ENCODE measurements at places on chromosomes 3 and 15.
A peak's percentile ranks its signal among the peaks of the same experiment; 100 is the strongest.

GRCh38 chr3:12659316-12660015 is 4.5 kb downstream of the RAF1 start:
- no peak for DNase-seq

DNA sequence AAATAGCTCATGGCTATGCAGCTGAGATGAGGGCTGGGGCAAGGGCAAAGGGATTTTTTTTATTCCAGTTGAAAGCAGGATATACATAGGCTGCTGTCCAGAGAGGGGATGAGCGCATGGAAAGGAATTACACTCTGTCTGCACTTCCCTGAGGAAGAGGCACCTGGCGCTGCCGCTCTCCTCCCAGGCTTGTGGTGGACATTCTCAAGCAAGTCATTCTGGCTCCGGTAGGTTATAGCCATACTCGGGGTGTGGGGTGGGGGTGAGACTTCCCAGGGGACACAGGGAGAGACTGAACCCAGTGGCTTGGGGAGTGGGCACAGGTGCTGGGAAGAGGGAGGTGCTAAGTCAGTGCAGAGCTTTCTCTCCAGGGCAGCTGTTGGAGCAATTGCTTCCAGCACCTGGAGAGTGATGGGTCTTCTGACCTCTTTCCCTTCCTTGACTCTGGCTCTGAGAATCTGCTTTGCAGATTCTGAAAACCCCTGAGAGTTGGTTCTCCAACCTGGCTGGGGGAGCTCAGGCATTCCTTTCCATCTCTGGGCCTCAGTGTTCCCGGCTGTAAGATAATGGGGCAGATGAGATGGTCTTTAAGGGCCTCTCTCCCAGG is 24.3 kb downstream of the CYP8B1 start:
- no peak for DNase-seq

DNA sequence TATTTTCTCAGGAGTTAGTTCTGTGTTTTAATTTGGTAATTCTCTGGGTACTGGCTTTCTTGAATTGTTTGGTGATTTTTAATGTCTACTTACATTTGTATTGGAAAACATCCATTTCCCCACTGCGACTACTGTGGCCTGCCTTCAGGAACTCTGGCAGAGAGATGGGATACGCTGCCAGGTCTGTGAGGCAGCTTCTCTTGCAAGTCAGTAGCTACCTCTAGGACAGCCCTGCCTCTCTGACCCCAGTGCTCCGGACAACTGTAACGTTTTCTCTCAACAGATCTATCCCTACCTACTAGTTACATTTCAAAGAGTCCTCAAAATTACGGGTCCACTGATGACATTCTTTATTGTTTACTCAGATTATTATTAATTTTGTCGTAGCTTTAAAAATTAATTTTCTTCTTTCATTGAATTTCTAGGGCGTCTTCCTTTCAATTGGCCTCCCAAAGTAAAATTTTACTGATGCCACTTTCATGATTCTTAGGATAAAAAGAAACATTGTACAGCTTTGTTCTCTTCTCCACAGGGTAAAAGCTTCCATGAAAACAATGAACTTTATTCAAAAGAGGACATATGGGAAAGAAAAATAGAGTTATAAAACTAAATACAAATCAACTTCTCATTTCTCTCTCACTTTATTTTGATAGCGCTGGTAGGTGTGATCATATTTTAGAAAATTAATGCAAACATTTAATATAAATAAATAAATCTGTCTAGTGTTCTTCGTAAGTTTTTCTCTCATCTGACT is 123.2 kb upstream of the GOLGA8J start:
- DNase-seq, result no peak

DNA sequence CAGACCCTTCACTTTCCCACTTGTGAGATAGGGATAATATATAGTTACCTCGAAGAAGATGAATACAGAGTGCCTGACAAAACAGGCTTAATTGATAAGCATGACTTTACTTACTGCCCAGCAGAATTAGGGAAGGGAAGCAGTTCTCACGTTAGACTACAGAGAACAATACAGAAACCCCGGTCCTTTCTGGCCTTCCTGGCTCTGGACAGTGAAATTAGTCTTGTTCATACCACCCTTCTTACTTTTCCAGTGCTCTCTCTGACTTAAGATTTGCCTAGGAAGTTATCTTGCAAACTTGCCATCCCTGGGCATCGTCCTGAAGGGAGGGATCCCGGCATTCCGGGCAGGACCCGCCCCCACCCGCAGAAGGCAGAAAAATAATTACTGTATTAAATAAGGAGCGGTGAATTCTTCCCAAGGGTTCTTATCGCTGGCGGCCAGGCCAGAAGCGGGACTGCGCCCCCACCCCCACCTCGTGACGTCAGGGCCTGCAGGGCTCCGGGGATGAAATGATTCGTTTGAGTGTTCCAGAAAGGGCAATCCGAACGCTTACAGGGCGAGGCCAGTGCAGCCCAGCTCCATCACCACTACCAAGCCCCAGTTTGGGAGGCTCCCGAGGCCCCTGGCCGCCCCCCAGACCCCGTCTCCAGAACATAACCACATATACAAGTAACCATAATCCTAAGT is 8.4 kb downstream of the SOX2 start:
- no peak for DNase-seq

- DNase-seq, result peak; percentile 73
Observed at GRCh38 chr3:128343287-128344051, 123.2 kb downstream of the DNAJB8 start.

DNA sequence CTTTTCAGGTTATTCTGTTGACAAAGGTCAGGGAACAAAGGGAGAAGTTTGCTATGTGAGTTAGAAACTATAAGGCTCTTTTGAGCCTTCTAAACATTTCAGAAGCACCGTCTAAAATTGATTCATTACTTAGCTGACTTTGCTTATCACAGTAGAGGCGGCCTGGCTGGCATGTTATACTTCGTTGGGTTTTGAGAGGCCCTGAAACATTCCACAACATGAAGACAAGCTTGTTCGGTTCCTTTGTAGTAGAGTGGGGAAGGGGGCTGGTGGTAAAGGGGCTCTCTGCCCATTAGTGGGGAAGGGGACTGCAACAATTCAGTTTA is 23.6 kb downstream of the ZBTB38 start:
- DNase-seq, result no peak

GRCh38 chr3:129063841-129064482 is 3.4 kb downstream of the GP9 start:
- DNase-seq, result no peak

DNA sequence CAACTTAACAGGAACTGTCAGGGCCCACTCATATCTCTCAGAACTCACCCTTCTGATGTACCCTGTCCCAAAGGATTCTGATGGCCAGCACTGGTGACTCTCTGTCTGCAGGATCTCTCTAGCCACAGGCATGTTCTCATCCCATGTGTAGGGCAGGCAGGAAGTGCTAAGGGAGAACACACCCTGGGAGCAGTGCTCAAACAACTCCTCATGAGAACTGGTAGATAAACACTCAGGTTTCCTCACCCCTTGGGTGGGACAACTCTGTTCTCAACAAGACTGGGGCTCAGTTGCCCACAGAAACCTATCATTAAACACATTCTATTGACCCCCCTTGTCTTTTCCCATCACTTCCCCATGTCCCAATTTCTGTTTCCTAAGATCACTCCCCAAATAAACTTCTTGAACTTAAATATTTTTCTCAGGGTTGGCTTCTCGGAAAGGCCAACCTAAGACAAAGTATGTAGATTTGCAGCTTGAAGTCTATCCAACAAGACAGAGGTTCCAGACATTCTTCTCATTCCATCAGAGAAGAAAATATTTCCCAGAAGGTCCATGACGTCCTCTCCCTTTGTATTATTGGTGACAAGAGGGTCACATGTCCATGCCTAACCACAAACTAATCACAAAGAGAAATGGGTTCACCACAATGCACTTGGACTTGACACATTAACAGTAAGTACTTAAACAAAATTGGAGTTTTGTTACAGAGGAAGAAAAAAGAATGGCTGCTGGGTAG is 276.6 kb upstream of the GADL1 start:
- no peak for DNase-seq

- no peak for DNase-seq
Observed at GRCh38 chr3:61733876-61734275, 172.5 kb downstream of the PTPRG start.

- DNase-seq, result no peak
Observed at GRCh38 chr3:17129556-17129955, 244.8 kb downstream of the PLCL2 start.

- DNase-seq, result peak; percentile 58
Observed at GRCh38 chr3:120350401-120350941, 1.3 kb upstream of the LRRC58 start.

- DNase-seq, result no peak
Observed at GRCh38 chr3:149646181-149646766, 11.6 kb downstream of the WWTR1 start.

DNA sequence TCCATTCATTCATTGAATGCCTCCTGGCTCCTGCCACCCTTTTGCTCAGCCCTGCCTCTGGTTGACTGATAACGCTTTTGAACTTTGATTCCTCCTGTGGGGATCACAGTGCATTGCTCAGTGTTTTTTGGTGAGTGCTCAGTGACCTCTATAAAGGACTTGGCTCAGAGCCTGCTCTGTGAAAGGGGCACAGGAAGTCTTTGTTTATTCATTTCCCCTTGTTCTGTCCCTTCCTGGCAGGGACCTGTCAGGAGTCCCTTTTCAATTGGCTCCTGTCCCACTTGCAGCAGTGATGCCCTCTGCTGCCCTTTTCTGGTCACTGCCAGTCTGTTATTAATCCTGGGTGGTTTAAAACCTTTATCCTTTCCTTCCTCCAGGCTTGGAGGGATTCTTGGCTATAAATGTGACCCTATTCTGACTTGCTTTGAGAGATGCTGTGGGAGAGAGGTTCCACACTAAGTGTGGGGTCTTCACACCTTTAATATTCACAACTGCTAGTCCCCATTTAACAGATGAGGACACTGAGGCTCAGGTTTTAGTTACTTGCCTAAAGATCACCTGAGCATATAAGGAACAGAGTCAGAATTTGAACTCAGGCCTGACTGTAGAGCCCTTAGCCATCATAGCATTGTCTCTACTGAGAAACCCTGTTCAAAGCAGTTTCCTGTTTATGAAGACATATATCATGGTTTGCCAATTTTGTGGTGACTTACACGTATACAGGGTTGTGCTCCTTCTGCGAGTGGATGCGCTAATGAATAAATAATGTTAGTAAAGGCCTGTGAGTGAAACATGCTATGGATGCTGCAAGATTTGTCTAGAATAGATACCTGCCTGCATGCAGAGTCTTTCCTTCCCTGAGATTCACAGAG is 23.2 kb upstream of the TATDN2 start:
- peak; percentile 98 for DNase-seq

GRCh38 chr3:155179437-155179827 is 99.3 kb downstream of the MME start:
- DNase-seq, result no peak

DNA sequence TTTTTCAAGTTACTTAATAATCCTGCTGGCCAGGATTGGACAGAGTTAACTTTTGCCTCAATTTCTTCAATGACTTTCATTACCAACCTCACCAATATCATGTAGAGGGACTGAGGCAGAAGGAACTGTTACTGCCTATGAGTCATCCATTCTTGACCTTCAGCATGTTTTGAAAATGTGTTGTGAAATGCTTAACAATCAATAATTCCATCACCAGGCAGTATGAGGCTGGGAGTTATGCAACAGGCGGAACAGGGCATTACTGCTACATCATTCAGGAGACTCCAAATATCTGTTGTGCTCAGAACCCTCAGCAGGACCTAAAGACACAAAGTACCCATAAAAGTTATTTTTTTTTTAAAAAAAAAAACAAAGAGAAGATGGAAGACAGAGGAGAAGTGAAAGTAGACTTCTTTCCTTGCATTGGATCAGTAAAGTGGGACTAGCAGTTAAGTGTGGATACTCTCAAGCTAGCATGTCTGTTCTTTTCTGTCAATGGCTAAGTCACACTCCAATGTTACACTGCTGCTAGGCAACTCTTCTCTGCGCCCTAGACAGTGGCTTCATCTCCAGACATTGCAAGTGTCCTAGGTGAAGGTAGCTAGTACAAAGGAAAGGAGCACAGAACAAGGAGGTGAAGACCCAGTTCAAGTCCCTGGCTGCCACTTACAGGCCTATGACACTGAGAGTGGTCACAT is 184.9 kb upstream of the LPP start:
- peak; percentile 51 for DNase-seq

DNA sequence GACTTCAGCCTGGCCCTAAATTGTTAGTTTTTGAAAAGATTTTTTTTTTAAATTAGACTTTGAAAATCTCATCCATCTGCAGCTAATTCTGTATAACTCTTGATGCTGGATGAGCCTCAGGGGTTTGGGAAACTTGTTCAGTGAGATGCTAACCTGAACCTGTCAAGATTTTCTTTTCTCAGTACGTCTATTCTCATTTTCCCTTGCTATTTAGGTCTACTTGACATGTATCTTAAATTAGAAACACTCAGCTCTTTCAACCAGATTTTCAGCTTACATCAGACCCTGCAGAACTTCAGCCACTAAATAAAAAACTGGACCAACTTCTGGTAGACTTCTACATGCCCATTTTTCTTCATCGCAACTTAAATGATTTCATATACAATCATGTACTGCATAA is 61.4 kb downstream of the MFSD1 start:
- no peak for DNase-seq

GRCh38 chr3:72728329-72728889 is 119.8 kb downstream of the SHQ1 start:
- no peak for DNase-seq

- DNase-seq, result no peak
Observed at GRCh38 chr15:69750253-69750652, 297.6 kb downstream of the RPLP1 start.

GRCh38 chr15:81117136-81117535 is 16.9 kb upstream of the CFAP161 start:
- DNase-seq, result no peak

DNA sequence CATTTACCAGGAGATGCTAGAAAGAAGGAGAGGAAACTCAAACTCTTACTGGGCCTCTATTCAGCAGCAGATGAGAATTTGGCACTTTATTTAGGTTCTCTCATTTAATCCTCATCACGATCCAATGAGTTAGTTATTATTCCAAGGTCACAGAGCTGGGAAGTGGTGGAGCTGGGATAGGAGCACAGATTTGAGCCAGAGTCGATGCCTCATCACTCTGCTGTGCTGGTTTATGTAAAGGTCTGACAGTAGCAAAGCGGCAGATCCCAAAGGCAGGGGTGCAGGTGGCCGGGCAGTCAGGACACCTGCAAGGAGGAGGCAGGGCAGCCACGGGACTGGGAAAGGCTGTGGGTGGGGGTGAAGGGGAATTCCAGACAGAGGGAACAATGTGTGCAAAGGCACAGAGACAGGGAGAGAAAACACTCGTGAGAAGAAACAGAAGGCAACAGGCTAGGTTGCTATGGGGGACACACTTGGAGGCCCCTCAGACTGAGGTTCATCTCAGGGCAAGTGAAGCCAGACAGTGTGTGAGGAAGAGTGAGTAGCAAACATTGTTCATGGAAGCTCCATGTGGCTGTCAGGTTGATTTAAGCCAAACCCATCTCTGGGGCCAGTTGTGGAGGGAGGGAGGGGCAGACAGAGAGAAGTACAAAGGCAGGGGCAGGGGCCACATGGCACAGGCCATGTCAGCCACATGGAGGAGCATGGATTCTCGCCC is 26.8 kb downstream of the RAB6B start:
- no peak for DNase-seq

GRCh38 chr15:101068961-101069653 is 149.9 kb downstream of the LRRK1 start:
- peak; percentile 67 for DNase-seq
